ENCODE measurements at places on chromosomes 2 and 18. TPM values are rescaled to one million over a fixed set of nuclear protein-coding genes. Genes with fewer than 3 reads are reported as not detected.

DNA sequence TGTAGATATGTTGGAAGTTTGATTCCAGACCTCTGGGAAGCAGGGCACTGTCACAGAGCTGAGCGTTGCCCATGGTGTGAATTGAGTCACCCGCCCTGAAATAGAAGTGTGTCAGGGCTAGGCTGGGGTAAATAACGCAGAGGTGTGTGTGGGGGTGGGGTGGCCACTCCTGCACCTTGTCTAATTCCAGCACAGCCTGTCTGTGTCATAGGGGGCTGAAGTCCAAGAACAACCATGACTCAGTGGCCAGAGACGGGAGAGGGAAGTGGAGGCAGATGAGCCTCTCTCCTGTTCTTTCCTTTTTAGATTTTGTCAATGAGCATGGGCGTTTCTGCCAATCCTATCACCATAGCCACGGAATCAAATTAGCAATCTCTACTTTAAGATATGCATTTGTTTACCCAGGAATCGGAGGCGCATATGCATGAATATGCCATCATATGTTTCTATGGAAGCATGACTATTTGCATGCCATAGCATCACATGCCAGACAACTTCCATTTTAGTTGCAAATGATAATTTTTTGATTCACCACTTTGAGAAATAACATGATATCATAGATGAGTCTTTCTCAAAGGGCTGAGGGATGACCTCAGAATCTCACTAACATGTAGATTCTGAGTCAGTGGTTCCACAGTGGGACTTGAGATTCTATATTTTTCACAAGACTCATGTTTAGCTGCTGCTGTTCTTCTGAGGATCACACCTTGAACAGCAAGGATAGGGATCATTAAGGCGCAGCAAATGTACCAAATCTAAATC, 852.9 kb downstream of the DCDC2C start:
- no peak for DNase-seq

DNA sequence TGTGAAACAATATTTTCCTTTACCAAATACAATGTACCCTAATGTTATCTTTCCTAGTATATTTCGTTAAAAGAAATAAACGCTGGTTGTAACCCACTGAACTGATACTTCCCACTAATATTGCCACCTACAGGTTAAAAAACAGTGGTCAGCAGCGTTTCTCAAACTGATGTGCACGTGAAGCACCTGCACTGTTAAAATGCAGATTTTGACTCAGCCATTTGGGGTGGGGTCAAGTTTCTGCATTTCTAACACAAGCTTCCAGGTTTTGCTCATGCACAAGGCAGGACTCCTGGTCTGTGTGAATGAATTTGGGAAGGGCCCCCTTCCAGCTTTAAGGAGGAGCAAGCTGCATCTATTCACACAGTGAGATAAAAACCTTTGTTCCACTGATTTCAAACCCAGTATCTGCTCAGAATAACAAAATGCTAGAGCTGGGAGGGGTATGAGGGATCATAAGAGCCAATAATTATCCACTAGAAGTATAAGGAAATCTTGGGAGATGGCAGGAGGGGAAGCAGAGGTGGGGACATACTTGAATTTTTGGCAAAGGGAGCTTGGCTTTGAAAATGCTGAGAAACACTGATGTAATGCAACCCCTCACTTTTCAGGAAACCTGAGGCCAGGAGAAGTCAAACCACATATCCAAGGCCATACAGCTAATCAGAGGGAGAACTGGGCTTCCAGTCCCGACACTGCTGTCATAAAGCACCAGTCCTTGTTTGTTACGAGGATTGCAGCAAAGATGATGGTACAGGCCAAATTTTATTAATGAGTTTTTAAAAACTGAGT, 116.2 kb downstream of the RBMS1 start:
- no peak for DNase-seq

- DNase-seq = peak; percentile 47
These were observed 169.0 kb upstream of the HAAO start for GRCh38 chr2:42961385-42961811.

The ZNF396 gene
- 2.8 TPM for polyA plus RNA-seq

DNA sequence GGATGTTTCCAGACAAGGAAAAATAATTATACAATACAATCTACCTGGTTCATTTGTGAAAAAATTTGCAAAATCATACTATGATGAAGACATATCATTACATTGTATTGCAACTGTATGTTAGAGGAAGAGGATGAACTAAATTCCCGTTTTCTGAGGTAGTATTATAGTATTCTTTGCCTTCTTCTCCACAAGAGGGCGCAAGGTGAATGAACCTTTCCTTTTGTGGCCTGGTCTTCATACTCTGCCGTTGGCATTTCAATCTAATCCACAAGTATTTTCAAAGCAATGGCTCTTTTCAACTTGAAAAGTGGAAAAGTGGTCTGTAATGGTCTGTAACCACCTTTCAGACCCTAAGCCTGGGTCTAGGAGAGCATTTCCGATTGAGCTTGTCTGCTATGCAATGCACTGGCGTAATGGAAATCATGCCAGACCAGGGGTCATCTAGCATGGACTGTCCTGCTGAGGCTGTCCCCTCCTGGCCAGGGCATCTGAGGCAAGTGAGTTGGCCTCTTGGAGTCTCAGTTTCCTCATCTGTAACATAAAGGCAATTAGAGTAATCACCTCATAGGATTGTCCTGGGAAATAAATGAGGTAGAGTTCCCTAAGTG, 30.8 kb upstream of the ZNF396 start:
- DNase-seq = peak; percentile 58

GRCh38 chr18:45107425-45107824, 426.7 kb downstream of the SETBP1 start:
- DNase-seq = no peak

- DNase-seq = no peak
These were observed 150.2 kb upstream of the NFATC1 start for GRCh38 chr18:79245517-79246001.

DNA sequence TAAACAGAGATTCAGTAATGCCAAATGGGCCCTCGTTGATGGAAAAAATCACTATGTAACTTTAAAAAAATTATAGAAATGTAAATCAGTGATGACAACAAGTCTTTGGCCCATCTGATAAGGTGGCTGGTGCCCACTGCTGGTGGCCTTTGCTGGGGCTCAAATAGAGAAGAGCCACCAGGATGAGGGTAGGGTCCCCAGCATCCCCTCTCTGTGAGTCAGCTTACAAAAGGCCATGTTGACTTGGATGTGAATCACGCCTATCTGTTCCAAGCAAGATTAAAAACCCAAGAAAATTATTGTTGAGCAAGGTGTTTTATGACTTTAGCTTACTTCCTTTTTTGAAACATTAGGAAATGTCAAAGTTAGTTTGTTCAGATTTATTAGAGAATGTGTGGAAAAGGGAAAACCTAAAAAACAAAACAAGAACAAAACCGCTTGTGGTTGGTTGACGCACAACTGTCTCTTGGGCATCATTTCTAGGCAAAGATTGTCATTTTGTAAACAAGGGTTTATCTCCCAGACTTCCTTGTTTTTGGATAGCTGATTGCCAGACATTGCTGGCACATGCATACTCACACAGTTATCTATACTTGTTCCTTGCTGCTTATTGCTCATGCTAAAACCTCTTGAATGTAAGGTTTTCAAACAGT, 53.7 kb upstream of the ZNF396 start:
- no peak for DNase-seq

- peak; percentile 56 for DNase-seq
These were observed 1936.8 kb upstream of the PIK3C3 start for GRCh38 chr18:40018266-40018665.
